ENCODE measurements at places on chromosomes 7 and 10.

GRCh38 chr10:117071286-117072050 is 66.5 kb upstream of the SHTN1 start:
- no peak for DNase-seq

- no peak for DNase-seq
Observed at GRCh38 chr10:132728321-132728720, 57.6 kb downstream of the NKX6-2 start.

GRCh38 chr10:97355571-97355975 is 21.0 kb upstream of the FRAT2 start:
- DNase-seq: no peak

GRCh38 chr7:156379324-156380070 is 261.1 kb upstream of the RNF32 start:
- DNase-seq: no peak

DNA sequence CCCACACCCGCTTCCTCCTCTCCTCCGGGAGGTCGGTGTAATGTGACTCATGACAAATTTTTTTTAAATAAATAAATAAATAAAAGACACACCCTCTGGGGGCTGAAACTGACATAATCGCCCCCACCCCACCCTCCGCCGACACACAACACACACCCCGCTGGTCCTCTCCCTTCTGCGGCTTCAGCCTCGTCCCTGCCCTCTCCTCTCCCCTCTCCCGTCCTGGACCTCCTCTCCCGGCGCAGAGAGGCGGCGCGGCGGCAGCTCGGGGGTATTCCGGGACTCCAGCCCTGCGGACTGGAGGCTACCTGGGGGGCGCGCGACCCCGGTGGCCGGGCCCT is 686 bp downstream of the ABI1 start:
- no peak for DNase-seq

DNA sequence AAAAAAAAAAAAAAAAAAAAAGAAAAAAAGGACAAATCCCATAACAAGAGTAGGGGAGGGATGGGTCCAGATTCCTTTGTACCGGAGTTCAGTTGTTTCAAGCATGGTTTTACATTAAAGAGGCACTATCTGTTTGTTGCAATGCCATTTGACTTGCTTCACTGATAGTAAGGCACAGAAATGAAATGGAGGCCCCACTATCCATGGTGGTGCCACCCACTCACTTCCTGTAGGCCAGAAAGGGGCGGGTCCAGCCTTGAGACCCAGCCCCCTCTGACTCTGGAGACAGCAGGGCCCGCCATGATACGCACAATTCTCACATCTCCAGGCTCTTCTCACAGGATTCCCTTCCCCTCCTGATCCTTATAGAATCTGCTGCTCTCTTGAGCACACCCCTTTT is 100.0 kb downstream of the CLEC2L start:
- DNase-seq: no peak

- no peak for DNase-seq
Observed at GRCh38 chr10:74973741-74974392, 137.6 kb upstream of the SAMD8 start.

- peak; percentile 15 for DNase-seq
Observed at GRCh38 chr10:84665883-84666463, 337.6 kb downstream of the CCSER2 start.

- DNase-seq: no peak
Observed at GRCh38 chr7:47503281-47503680, 78.6 kb downstream of the TNS3 start.

- DNase-seq: peak; percentile 87
Observed at GRCh38 chr7:107169120-107170050, 582 bp downstream of the HBP1 start.

- DNase-seq: no peak
Observed at GRCh38 chr10:119768455-119769094, 42.7 kb downstream of the INPP5F start.

DNA sequence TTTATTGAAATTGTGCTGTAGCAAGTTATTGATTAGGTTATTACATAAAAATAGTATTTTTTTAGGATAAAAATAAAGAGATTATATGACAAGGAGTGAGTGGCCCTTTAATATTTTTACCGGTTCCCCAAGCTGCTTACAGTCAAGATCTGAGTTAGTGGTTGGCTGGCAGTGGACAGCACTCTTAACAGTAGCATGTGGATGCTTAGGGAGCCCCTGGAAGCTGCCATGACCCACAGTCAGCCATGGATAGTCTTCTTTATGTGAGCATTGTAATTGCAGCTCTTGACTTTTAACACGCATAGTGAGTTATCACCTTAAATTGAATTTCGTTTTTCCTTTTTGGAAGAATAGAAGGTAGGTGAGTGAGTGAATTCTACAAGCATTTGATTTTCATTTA is 22.1 kb downstream of the RAB18 start:
- DNase-seq: no peak

- peak; percentile 44 for DNase-seq
Observed at GRCh38 chr10:95374597-95375209, 83.9 kb upstream of the PDLIM1 start.

DNA sequence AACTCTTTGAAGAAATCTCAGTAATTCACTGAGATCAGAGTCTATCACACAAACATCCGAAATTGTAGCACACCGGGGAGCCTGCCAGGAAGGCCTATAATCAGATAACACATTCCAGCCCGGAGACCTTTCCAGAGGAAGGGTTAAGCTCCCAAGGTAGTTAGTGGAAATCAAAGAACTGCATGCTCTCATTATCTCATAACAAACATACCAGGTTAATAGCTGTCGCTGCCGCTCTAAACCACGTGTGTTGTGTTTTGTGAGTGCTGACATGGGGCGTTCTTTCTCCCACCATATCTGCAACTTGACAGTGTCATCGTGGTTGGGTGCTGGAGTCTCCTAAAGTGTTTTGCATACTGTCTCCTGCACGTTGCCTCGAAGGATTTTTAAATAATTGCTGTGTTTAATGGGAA is 120.7 kb upstream of the CARD11 start:
- no peak for DNase-seq

- DNase-seq: no peak
Observed at GRCh38 chr7:16998481-16999051, 116.8 kb upstream of the AGR3 start.
